CD4-positive, alpha-beta T cell treated with Interferon alpha-2 for 1 hour (primary cell): ENCODE measurements at places on chromosomes 5 and 9.

DNA sequence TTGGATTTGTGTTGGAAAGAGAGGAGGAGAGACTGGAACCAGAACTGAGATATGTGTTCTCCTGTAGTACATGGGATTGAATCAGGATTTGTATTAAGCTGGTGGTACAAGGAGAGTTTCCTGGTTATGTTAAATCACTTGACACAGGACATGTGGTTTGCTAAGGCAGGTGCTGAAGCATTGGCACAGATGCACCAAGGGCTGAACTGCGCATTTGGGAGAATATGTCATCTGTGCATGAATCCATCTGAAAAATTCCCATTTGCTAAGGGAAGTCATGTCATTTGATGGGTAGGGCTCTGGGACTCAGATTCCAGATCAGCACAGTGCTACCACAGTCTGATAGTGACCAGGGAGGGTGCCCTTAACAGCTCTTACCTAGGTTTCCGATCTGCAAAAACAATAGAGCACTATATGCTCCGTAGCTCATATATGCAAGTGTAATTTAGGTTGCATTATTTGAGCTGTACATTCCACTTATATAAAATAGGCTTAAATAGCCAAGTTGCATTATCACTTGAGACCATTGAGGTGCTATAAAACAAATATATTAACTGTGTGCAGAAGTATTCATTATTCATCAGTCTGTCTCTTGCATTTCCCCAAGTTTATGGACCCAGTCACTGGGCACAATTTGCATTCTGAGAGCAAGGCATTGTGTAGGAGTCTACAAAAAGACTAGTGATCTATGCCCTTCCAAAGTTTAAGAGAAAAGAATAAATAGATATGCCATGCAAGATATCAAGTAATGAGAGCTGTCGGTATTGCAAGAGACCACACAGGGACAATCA, 55.2 kb downstream of the ADAMTS16 start:
- no peak for DNase-seq

DNA sequence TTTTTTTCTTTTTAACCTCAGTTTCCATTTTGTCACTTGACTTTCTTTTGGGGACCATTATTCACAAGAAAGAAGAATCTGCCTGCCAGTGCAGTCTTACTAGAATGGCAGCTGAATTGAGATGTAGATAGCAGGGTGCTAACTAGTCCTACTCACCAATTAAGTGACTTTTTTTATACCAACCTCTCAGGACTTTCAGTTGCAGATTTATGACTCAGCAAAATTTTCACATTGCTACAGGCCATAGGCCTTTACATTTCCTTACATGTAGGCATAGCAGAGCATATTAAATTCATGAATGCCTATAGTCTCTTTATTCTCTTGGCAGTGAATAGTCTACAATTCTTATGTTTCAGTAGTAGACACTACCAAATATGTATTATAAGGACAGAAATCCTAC, 54.0 kb upstream of the FKTN start:
- no peak for DNase-seq

- no peak for DNase-seq
Observed at GRCh38 chr5:44845777-44846176, 37.0 kb downstream of the MRPS30 start.

DNA sequence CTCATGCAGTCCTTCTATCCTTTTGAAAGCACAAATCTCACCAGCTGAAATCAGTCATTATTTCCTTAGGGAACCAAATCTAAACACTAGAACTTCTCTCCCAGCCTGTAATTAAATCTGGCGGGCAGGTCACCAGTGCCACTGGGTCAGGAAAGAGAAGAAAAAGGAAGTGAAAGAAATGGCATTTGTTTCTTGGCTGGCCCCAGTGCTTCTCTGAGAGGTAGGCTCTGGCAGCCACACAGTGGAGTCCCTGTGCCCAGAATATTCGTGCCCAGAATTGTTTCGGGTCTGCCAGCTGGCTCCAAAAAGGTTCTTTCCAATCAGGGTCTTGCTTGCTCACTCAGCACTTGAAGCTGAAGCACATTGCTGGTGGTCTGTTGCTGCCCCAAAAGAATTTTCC, 133.9 kb upstream of the MTAP start:
- no peak for DNase-seq
